NCI-H2227 treated with DMSO at 0.1 percent for 48 hours (cell line): ENCODE measurements at places on chromosomes 2 and 18.
A peak's percentile ranks its signal among the peaks of the same experiment; 100 is the strongest.

- DNase-seq: peak; percentile 65
Measured at GRCh38 chr2:191831410-191831994, 15.4 kb downstream of the CAVIN2 start.

DNA sequence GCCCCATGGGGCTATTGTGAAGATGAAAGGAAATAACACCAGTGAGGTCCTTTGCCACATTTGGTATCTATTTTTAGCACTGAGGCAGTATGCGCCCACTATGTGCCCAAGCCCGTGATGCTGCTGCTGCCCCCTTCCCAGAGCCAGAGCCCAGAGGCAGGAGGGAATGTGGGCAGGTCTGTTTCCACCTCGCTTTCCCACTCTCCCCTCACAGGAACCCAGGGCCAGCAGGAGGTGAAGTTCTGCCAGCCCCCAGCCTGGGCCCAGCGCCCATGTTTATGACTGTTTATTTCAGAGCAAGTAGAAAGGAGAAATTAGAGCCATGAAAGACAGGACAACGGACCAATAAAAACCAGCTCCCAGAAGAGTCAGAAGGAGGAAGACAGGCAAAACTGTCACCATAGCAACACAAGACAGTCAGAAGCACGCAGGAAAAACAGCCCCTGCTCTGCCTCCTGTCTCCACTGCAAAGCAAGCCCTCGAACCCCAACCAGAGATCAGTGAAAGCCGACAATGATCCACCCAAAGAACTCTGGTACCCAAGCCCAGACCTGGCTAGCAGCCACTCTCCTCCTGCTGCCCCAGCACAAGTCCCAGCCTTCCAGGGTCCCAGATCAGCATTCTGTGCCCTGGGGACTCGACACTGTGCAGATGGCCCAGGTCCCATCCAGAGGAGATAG, 1.4 kb downstream of the CYRIA start:
- peak; percentile 71 for DNase-seq

- no peak for DNase-seq
Measured at GRCh38 chr2:201084863-201085262, 13.1 kb downstream of the NDUFB3 start.

DNA sequence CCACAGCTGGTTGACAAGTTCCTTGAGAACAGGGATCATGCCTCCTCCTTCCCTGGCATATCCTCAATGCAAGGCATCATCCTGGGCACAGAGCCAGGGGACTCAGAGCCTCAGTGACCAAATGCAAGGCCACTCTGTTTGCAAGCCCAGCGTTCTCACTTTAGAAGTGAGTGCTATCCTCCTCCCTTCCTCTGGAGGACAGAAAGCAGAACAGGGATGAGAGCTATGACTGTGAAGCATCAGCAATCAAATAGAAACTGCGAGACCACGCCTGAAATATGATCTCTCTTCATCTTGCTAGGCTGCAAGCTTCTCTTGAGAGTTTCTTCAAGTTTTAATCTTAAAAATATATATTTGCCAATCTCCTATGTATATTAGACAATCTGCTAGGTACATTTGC, 119.8 kb downstream of the LRATD1 start:
- DNase-seq: no peak

GRCh38 chr2:49770919-49771318, 616.6 kb upstream of the FSHR start:
- no peak for DNase-seq

- DNase-seq: no peak
Measured at GRCh38 chr2:8028981-8029380, 652.9 kb upstream of the ID2 start.

- no peak for DNase-seq
Measured at GRCh38 chr18:40995529-40995928, 959.5 kb upstream of the PIK3C3 start.

- DNase-seq: no peak
Measured at GRCh38 chr2:230225486-230225885, at the start of gene SP140. Gene SP140 (plus strand): TSS chr2:230225736. CDS start chr2:230225845, 109 bp downstream.

- DNase-seq: no peak
Measured at GRCh38 chr2:171410101-171410500, 23.7 kb downstream of the METTL8 start.

GRCh38 chr2:226122041-226122440, 677.6 kb downstream of the IRS1 start:
- no peak for DNase-seq

DNA sequence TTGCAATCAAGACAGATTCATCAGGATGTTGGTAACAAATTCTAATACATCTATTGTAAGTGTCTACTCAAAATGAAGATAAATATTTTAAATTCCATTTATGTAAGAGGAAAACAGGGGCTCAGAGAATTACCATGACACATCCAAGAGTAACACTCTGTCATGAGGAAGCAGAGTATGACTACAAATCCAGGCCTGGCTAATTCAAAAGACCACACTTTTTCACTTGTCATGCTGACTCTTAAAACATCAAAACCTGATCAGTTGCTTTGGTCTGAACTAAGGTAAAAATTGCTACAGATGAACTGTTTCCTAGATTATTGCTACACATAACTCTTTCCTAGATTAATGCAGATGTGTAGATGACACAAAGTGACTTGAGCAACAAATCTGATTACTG, 880.6 kb downstream of the TSN start:
- no peak for DNase-seq

DNA sequence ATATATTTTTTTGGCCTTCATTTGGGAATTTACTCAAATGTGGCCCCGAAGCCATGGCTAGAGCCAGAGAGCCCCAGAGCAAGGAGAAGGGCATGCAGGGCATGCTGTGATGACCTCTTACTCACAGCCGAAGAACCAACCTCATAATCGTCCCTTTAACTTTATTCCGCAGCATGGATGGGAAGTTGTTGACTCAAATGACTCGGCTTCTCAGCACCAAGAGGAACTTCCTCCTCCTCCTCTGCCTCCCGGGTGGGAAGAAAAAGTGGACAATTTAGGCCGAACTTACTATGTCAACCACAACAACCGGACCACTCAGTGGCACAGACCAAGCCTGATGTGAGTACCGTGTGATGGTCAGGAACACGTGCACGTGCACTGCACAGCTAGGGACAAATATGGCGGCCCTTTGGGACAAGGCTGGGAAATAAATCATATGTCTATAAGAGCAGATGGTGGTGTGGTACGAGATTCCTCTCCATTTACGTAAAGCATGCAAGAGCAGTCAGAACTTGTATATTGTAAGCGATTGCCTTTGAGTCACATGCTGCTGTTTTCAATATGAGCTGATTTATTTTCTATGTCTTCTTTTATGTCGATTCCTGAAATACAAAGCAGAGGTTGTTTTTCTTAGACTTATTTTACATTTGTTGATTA, 280.9 kb downstream of the NEDD4L start:
- no peak for DNase-seq

- DNase-seq: no peak
Measured at GRCh38 chr2:45124456-45124855, 115.2 kb upstream of the SIX2 start.

DNA sequence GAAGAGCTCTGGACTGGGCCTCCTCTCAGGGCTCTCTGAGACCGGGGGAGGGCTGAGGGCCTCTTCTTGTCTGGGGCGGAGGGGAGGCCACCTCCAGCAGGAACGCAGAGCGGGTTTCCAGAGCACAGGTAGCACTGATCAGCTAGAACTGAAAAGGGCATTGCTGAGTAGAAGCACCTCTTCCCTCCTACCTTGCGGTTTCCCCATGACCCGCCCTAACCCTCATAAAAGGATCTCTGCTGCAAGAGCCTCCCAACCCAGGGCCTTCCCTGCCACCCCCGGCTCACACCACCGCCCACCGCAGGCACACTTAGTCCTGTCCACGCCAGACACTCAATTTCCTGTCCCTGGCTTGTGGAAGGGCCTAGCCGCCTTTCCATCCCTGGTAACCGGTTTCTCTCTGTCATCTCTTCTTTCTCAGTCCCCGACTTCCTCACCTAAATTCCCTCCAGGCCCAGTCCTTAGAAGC, 966 bp downstream of the ADCY3 start:
- no peak for DNase-seq

DNA sequence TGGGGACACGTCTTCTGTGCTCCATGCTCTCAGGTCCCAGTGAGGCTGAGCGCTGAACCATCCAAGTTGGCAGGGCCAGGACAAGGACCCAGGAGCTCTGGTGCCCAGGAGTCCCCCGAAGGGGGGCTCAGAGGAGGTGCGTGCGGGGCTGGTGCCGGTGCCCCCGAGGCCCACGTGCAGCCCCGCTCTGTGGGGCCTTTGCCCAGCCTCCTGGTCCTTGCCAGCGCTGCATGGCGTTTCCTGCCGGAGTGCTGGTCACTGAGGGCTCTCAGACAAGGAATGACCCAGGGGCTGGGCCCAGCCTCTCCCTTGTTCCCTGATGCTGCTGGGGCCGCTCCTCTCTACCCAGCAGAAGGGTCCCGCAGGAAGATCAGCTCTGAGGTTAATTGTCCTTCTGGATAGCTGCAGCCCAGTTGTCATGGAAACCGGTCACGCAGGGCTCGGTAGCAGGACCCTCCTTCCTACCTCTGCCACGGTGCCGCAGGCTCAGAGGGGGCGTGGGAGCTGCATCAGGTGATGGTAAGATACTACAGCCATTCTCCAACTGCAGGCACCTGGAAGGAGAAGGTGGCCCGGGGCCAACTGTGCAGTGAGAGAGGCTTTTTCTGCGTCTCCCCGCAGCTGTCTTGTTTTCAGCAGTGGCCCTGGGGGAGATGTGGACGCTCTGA, 64.5 kb downstream of the RRM2 start:
- no peak for DNase-seq

DNA sequence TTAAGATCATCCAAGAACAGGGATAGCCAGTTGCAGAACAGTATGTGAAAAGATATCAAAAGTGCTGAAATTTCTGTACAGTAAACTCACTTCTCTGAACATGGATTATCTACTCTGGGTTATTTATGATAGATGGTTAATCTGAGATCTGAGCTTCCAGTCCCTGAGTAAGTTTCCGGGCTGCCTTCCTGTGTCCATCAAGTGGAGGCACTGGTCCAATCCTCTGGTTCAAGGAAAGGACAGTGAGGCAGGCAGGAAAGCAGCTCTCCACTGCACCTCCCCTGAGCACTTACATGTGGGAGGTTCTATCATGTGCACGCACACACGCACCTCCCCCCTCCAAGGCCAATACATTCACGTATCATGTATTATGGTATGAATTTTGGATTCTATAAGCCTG, 32.5 kb downstream of the GPR45 start:
- DNase-seq: no peak

GRCh38 chr18:1296237-1296636, 391.6 kb downstream of the ADCYAP1 start:
- DNase-seq: no peak

GRCh38 chr2:202035089-202035940, 1.7 kb downstream of the FZD7 start:
- no peak for DNase-seq

DNA sequence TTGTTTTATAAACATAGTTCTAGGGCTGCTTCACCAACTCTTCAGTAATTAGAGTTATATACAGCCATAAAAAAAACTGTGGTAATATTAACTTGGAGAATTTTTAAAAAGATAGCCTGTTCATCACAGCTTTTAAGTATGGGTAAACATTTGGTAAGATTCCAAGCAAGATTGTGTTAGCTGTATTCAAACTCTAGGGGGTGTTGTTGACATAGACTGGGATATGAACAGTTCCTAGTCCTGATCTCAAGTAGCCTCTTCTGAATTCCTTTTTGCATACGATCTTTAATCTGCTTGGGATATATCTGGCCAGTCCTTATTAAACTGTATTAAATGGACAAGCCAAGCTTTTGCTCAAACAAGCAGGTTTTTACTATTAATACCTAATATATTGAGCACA, 13.4 kb downstream of the NOP58 start:
- DNase-seq: peak; percentile 49

DNA sequence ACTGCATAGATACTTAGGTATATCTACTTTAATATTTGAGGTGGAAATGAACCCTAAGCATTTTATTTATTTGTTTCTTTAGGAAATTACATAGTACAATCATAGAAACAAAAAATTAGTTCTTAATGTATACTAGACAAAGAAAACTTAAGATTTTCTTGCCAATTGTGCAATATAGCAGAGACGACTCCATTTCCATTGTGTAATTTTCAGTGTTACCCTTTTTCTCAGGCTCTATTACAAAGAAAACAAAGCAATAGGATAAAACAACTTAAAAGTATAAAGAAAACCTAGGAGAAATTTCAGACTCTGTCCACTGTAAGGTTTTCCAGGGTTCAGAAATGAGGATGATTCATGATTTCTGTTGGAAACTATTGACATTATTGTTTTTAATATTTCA, 89.0 kb upstream of the SERTAD2 start:
- DNase-seq: no peak

DNA sequence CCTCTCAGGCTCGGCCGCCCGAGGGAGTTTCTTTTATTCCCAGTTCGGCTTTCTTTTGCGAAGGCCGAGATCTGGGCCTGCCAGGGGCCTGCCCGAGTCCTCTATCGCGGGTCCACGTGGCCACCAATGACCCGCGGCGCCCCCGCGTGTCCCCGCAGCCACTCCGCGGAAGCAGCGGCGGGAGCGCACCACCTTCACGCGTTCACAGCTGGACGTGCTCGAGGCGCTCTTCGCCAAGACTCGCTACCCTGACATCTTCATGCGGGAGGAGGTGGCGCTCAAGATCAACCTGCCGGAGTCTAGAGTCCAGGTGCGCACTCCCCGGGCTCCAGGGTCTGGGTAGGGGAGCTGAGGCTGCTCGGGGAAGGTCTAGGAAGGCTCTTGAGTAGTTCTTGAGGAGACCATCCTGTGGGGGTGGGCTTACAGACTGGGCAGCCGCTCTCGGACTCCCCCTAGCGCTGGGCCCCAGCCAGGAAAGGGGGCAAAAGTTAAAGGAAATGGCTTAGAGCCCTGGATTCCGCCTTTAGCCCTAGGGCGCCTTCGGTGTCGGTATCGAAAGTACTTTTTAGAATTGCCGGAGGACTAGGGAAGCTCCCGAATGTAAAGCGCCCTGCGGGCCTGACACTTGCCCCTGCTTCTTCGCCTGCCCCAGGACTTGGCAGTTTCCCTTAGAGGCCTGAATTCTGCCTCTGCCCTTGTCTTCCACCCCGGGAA, 3.4 kb downstream of the OTX1 start:
- DNase-seq: no peak

GRCh38 chr2:236998758-236999157, 86.9 kb upstream of the COPS8 start:
- DNase-seq: no peak

GRCh38 chr2:157810037-157810436, 66.1 kb downstream of the ACVR1 start:
- no peak for DNase-seq

DNA sequence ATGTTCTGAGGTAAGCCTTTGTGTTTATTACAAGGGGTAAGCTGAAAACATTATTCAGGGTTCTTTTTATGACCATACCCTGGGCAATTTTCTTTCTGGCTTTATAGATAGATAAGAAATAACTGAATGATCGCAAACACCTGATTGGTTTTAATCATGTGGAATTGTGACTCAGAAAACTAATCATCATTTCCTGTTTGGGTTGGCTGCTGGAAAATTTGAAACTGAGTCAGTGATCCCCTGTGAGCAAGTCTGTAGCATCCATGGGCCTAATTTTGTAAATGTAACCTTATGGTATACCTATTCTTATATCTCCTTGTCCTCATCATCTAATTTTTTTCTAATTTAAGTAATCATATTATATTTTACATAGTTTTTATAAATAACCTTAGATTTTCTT, 34.3 kb downstream of the CCDC68 start:
- no peak for DNase-seq
